ENCODE measurements at places on chromosomes 7 and 10. TPM values are rescaled to one million over a fixed set of nuclear protein-coding genes. Genes with fewer than 3 reads are reported as not detected.

The SYNPO2L gene
- total RNA-seq, result not detected

The PNLIPRP3 gene
- total RNA-seq, result not detected

The PON2 gene
- total RNA-seq, result 65.0 TPM

The AP4M1 gene
- total RNA-seq, result 16.0 TPM

The ADARB2 gene
- not detected for total RNA-seq

The NUTM2E gene
- not detected for total RNA-seq

The SFTPA1 gene
- total RNA-seq, result not detected

The ABCC2 gene
- 1.2 TPM for total RNA-seq

The CXCL12 gene
- 101 TPM for total RNA-seq

The POLR2J2 gene
- total RNA-seq, result 3.7 TPM

The LRRD1 gene
- 0.07 TPM for total RNA-seq

The MSRB2 gene
- 12.7 TPM for total RNA-seq

The FOXI2 gene
- total RNA-seq, result not detected

The METTL2B gene
- 29.3 TPM for total RNA-seq

The OGDHL gene
- total RNA-seq, result 0.26 TPM

The MEOX2 gene
- 28.3 TPM for total RNA-seq

The VSTM4 gene
- 8.2 TPM for total RNA-seq

The C10orf105 gene
- under 0.01 TPM for total RNA-seq

The LRIT1 gene
- total RNA-seq, result not detected

The DLX6 gene
- total RNA-seq, result 0.23 TPM

The TFR2 gene
- 1.9 TPM for total RNA-seq

The LEP gene
- total RNA-seq, result 0.17 TPM

The CHST3 gene
- total RNA-seq, result 49.4 TPM

The GCK gene
- 1.4 TPM for total RNA-seq

The RBP3 gene
- total RNA-seq, result not detected

The ETV1 gene
- 33.4 TPM for total RNA-seq

The FOXP2 gene
- 0.26 TPM for total RNA-seq

The LIPN gene
- not detected for total RNA-seq

The METTL27 gene
- 1.9 TPM for total RNA-seq

The PNLIPRP1 gene
- total RNA-seq, result not detected

The CCDC3 gene
- 64.4 TPM for total RNA-seq

Data from smooth muscle cell of the pulmonary artery (primary cell).